IMR-90 (cell line): ENCODE measurements at places on chromosomes 7 and 10. TPM values are rescaled to one million over a fixed set of nuclear protein-coding genes. Genes with fewer than 3 reads are reported as not detected.

DNA sequence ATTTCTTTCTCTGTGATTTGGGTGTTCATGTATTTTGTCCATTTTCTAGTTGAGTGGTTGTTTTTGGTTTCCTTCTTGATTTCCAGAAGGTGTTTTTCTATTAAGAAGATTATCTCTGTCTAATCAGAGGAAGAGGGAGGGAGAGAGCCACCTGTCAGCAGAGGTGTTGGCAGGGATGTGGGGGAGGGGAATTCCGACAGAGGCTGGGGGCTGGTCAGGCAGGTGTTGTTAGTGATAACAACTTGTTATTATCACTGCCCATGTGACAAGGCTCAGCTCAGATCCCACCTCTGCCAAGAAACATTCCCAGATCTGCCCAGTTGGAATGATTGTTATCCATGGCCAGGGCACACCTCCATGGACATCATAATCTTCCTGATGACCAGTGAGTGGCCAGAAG, 293.4 kb downstream of the GFRA1 start:
- no peak for DNase-seq
- H3K4me3 ChIP-seq, result no peak overlapping the region
- H3K4me1 ChIP-seq, result peaks cover 2% of the 10 kb centered on the region; the same call in 1 of the 2 replicates
- H3K36me3 ChIP-seq, result no peaks in the 10 kb centered on the region
- H3K27me3 ChIP-seq, result peaks cover 5% of the 10 kb centered on the region

The CAMK2B gene
- 0.18 and 0.28 TPM in 2 replicates for total RNA-seq

GRCh38 chr10:47098238-47098637, 187.0 kb downstream of the PTPN20 start:
- H3K27me3 ChIP-seq, result no peaks in the 10 kb centered on the region
- H3K4me1 ChIP-seq, result no peaks in the 10 kb centered on the region
- no peak overlapping the region for H3K27ac ChIP-seq
- no peak overlapping the region for H3K4me3 ChIP-seq
- H3K36me3 ChIP-seq, result no peaks in the 10 kb centered on the region

DNA sequence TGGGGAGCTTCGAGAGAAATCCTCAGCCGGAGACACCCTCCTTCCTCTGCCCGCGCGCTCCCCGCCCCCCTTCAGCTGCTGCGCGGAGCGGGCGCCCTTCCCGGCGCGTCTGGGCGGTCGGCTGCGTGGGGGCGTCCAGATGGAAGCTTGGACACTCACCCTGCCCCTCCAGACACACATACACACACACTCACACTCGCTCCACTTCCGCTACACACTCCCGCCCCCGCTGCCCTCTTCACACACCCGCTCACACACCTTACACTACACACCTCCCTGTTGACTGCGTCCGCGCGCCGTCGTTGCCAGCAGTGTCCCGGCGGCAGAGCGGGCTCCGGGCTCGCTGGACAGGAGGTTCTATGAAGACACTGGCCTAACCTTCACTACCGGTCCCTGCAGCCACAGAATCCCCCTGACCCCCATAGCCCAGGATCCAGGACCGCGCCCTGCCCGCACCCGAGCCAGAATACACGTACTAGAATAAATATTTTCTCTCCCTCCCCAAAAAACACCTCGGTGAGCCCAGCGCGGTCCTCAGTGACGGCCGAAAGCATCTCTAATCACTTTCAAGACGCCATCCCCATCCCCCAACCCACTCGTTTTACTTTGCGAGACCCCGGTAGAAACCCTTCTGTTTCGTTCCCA, 1.1 kb upstream of the EGR2 start:
- no peak overlapping the region; the same call in 1 of the 2 replicates for H3K27ac ChIP-seq
- H3K4me1 ChIP-seq, result peaks cover 7% of the 10 kb centered on the region; the same call in 1 of the 2 replicates
- no peaks in the 10 kb centered on the region for H3K36me3 ChIP-seq
- DNase-seq, result peak; percentile 28

The AIMP2 gene
- total RNA-seq, result 46.9 and 58.6 TPM in 2 replicates

The FAM221A gene
- 1.1 and 1.4 TPM in 2 replicates for total RNA-seq

The ZNF248 gene
- total RNA-seq, result 5.7 and 6.7 TPM in 2 replicates
